SK-N-SH (cell line): ENCODE measurements at places on chromosomes 2 and 18. TPM values are rescaled to one million over a fixed set of nuclear protein-coding genes. Genes with fewer than 3 reads are reported as not detected.

The C1QL2 gene
- not detected in 2 replicates for polyA plus RNA-seq

The LYPD6 gene
- polyA plus RNA-seq, result 8.1 and 11.0 TPM in 2 replicates

The MITD1 gene
- 11.8 and 15.7 TPM in 2 replicates for polyA plus RNA-seq

The G6PC2 gene
- not detected in 2 replicates for polyA plus RNA-seq

DNA sequence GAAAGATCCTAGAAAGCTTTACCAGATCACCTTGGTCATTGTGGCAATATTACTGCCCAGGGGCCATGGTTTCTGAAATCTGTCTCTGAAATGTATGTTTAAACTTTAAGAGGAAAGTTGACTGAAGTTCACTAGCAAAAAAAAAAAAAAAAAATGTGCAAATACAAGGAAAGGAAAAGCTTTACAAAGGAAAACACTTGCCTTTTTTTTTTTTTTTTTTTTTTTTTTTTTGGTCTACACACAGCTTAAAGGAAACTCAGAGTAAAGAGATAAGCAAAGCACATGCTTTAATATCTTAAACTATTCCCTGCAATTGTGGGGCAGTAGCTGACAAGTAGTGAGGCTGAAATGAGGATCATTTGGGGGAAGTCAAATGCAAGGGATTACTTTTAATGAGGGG, 174.2 kb upstream of the EPAS1 start:
- DNase-seq, result no peak

DNA sequence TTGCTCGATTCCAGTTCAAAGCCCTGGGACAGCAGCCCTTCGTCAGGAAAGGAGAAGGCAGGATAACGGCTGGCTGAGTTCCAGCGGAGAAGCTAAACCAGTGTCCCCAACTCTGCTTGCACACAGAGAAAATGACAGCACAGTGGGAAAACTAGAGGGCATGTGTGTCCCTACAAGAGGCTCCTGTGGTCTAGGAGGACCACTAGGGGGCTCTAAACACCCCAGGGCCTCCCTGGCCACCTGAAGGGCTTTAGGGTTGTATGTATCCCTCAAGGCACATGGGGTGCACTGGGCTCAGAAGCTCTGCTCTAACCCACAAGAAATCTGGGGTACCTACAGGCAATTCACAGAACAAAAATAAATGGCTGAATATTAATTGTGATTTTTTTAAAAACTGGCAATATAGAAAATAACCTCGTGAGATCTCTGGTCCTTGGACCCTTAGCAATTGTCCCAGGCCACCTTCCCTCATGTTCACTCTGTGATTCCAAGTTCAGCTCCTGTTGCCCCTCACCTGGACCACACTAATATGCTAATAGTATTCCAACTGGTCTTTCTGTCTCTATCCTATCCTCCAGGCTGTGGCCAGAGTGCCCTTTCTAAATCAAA, 17.5 kb downstream of the STAT1 start:
- peak; percentile 66 for DNase-seq

- no peak for DNase-seq
Observed at GRCh38 chr2:142992840-142993239, 115.4 kb downstream of the KYNU start.

- DNase-seq, result no peak
Observed at GRCh38 chr2:59440491-59440890, 1113.0 kb downstream of the BCL11A start.
